CD8-positive, alpha-beta memory T cell (primary cell): ENCODE measurements at places on chromosomes 5 and 9. TPM values are rescaled to one million over a fixed set of nuclear protein-coding genes. Genes with fewer than 3 reads are reported as not detected.

- DNase-seq = no peak
These were observed 185.7 kb upstream of the GNA14 start for GRCh38 chr9:77833561-77834429.

- no peak for DNase-seq
These were observed 2.1 kb downstream of the SLC36A2 start for GRCh38 chr5:151345187-151345807.

DNA sequence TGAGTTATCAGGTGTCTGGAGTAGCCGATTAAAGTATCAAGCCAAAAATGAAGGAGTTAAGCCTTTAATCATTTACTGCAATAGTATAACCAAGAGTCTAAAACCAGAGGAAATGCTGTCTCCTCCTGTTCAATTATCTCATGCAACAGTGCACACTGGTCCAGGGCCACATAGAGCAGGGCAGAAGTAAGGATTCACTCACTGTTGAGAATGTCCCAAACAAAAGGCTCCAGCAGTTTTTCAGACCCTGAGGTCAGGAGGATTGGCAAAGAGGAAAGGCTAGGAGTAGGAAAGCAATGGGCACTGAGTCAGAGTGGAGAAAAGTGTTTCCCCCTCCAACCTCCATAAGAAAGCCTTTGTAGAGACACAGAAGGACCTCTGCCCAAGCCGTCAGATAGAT is 168.2 kb downstream of the RNF180 start:
- DNase-seq = no peak

GRCh38 chr5:176366232-176366894 is 1.1 kb downstream of the ARL10 start:
- DNase-seq = no peak

GRCh38 chr5:148401604-148402003 is 17.8 kb downstream of the FBXO38 start:
- no peak for DNase-seq

The PCA3 gene
- total RNA-seq = not detected
